ENCODE measurements at places on chromosomes 3 and 15. TPM values are rescaled to one million over a fixed set of nuclear protein-coding genes. Genes with fewer than 3 reads are reported as not detected.

Gene TMIE
- total RNA-seq = 4.1 TPM

Gene DPPA2
- not detected for total RNA-seq

Gene GOLGA6B
- total RNA-seq = not detected

Gene SPESP1
- 2.5 TPM for total RNA-seq

Gene GOLGA6D
- total RNA-seq = not detected

Gene PLA1A
- total RNA-seq = 0.31 TPM

Gene CTNNB1
- 701 TPM for total RNA-seq

Measured in parietal lobe (tissue), 2 donors.